ENCODE measurements at places on chromosomes 5 and 9.

GRCh38 chr5:179805529-179806249 is 977 bp downstream of the MGAT4B start:
- no peak for DNase-seq

DNA sequence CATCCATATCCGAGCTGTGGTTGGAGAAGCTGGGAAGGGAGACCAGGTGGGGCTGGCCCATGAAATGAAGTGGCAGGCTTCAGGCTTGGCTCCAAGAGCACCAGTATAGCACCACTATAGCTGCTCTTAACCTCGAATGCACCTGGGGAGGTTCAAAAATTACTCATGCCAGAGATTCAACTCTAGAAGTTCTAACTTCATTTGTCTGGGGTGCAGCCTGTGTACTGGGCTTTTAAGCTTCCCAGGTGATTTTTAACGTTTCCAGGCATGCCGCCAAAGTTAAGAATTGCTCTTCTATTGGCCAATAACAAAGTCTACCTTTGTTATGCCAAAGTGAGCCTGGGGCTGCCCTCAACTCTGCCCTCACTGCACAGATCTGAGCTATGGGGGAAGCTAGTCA is 458 bp downstream of the PRSS3 start:
- no peak for DNase-seq

- no peak for DNase-seq
These were observed 17.2 kb upstream of the CACNA1B start for GRCh38 chr9:137860361-137860760.

DNA sequence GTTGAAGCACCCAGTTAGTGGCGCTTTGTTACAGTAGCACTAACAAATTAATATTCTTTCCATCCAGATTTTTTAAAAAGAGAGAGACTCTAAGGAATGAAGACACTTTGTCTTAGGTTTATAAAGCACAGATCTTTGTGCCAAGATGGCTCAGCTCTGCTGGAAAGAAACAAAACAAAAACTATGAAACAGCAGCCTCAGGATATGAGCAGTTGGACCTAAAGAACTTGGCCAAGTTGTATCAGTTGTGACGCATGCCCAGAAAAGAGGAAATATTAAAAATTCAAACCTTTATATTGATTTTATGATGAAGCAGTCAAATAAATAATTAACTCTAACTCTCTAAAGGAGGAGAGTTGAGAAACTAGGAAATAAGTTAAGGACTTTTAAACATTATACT is 427.2 kb downstream of the SPOCK1 start:
- DNase-seq: no peak

- DNase-seq: no peak
These were observed 505 bp downstream of the RPS14 start for GRCh38 chr5:150448952-150449516.

DNA sequence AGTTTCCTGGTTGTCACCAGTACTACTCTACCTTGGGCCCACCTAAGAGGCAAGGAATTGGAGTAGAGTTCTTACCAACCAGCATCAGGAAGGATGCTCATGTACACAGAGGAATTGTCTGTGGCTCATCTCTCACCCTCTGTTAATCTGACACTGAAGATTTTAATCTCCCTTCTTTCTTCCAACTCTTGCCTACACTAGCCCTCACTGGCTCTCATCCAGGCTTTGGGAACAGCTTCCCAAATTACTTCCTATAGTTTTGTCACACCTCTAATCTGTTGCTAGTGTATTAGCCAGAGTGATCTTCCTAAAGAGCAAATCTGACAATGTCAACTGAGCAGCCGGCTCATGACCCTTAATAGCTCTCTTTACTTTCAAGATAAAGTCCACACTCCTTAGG is 218.7 kb upstream of the TRIM32 start:
- no peak for DNase-seq

DNA sequence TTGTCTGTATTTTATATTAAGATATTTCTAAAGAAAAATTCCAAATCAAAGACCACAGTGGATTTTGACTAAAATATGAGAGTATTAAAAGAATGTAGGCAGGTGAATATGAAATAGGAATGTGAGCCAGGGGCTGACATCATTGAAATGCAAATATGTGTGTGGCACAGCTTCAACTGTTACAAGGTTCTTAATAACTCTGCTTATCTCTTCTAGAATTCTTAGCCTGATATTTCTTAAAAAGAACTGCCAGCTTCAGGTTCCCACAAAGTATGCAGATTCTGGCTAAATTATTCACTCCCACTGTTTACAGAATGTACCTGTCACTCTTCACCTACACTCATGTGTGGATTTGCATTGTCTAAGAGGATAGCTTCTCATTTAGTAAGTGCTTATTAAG is 274.4 kb downstream of the DIRAS2 start:
- no peak for DNase-seq

DNA sequence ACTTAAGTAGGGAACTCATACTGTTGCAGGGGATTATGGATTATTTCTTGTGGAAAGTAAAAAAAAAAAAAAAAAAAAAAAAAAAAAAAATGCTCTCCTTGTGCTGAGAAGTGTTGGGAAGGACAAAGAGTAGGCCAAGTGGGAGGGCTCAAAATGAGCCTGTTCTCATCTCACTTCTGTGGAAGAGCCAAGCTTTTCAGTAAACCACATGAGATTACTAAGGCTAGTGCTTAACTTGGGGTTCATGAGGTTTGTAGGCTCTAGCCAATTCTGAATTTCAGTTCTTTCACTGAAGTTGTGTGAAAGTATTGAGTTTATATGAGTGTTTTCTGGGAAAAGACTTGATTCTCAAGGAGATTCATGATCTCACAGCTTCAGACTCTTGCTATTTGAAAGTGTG is 23.0 kb upstream of the CEP78 start:
- no peak for DNase-seq

- DNase-seq: no peak
These were observed 90.1 kb downstream of the RFX3 start for GRCh38 chr9:3435732-3436131.

GRCh38 chr5:123163225-123163876 is 74.3 kb downstream of the PRDM6 start:
- DNase-seq: no peak

GRCh38 chr9:37618817-37619216 is 26.4 kb upstream of the TOMM5 start:
- DNase-seq: no peak
